ENCODE measurements at places on chromosomes 2 and 18.

GRCh38 chr18:12745095-12745795 lies 42.4 kb downstream of the PSMG2 start:
- no peak for DNase-seq

- no peak for DNase-seq
These were observed 104.4 kb downstream of the POLR1A start for GRCh38 chr2:86001326-86001725.

DNA sequence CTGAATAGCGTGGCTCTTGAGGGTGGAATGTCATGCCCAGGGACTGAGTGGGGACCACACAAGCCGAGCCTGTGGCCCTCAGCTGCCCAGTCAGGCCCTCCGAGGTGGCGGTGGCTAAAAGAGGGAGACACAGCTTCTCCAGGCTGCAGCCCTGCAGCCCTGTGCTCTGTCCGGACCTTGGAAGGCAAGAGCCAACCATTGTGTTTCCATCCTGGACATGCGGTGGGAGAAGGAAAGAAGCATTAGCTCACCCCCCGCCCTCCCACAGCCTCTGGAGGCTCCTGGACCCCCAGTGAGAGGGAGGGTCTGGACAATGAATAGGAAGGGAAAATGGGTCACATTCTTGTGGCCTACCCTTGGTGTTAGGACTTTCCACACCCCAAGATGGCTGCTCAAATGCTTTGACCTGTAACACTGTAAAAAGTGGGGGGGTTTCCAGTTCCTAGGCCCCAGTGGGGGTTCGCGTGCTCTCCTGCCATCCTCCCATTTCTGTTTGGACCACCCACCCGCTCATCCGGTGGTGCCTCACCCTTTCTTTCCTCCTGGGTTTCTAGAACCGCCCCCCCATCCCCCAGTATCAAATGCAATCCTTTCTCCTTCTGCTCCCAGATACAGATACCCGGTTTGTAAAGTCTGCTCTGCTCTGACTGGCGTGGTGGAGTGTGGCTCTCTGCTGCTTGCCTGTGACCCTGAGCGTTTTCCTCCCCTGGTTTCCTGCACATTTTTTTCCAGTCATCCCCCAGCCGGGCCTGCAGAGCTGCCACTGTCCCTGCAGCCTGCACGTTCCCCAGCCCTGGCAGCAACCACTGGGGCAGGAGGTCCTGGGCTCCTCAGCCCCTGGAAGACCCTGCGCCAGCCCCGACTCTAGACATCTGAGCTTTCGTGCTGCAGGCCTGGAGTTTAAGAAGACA lies 36.3 kb upstream of the SMAD7 start:
- DNase-seq, result no peak

DNA sequence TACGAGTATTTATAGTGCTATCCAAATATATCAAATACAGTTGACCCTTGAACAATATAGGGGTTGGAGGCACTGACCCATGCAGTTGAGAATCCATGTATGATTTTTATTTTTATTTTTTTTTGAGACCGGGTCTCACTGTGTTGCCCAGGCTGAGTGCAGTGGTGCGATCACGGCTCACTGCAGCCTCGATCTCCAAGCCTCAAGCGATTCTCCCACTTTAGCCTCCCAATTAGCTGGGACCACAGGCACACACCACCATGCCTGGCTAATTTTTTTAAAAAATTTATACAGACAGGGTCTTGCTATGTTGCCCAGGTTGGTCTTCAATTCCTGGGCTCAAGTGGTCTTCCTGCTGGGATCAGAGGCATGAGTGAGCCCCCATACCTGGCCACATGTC lies 70.6 kb downstream of the GORASP2 start:
- no peak for DNase-seq

DNA sequence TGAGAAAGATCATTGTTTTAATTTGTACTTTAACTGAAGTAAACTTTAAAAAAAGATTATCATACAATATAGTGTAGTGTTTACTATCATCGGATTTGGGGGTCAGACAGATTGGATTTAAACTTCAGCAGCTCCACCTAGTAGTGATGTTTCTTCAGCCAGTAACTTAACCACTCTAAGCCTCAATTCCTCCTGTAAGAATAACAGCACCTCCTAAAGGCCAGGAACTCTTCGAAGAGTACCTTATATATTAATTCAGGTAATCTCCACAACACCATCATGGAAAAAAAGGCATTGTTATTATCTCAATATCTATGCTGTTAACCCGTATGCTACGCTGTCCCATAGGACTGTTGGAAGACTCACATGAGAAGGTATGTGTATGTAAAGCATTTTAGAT lies 69.0 kb upstream of the DLGAP1 start:
- no peak for DNase-seq

- DNase-seq, result no peak
These were observed 67.1 kb upstream of the MSTN start for GRCh38 chr2:190129421-190130199.

DNA sequence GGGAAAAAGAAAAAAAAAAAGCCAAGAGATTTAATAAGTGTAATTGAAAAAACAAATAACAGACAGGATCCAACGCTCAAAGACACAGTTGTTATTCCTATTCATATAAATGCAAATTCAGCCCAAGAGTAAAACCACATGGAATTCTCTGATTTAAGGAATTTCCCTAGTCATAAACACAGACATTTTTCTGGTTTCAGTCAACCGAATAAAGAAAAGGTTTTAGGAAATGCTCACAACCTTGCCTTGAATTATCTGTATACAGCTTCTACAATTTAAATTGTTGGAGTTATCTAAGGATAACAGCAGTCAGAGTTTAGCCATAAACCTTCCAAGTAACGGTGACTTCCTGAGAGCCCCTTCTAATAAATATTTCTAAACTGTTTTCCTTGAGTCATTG lies 122.7 kb downstream of the VWC2L start:
- no peak for DNase-seq

- DNase-seq, result no peak
These were observed 84.5 kb downstream of the ABI2 start for GRCh38 chr2:203412546-203413331.

DNA sequence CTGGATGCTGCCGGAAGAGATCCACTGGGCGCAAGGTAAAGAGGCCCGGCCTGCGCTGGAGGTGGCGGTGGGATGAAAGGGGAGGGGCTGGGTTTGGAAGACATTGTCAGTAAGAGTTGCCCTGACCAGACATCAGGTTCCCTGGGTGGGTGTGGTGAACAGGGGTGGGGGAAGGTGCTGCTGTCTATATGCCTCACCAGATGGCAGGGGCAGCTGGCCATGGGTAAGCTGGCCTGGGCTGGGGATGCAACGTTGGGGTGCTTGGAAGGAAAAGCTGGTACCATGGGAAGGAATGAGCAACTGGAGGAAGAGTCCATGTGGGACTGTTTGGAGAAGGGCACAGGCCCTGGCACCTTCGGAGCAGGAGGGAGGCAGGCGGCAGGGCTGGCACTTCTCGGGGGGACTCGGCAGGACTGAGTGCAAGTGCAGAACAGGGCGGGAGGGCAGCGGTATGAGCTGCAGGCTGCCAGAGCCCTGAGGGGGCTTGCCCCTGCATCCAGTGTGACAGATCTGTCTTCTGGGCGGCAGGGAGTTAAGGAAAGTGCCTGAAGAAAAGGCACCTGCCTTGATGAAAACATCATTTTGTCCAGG lies 146.4 kb downstream of the DYSF start:
- no peak for DNase-seq

DNA sequence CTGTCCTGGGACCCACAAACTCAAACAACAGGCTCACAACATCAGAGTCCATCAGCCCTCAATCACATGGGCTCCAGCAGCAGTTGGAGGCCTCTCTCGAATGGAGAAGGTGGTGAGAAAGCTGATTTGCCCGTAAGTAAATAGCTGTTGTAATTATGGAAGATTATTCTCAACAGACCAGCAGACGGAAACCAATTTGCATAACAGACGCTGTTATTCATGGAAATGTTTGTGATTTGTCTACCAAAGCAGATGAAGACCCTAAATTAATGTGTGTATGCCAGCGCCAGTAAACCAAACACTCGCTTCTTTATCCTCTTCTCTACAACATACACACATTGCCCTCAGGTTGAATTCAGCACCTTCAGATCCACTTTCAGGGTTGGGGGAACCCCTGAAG lies 23.4 kb upstream of the GALNT14 start:
- DNase-seq, result no peak

GRCh38 chr2:183242937-183243336 lies 118.7 kb downstream of the NUP35 start:
- peak; percentile 40 for DNase-seq

GRCh38 chr18:80169607-80170006 lies 60.5 kb downstream of the ADNP2 start:
- no peak for DNase-seq

- DNase-seq, result no peak
These were observed 56.4 kb downstream of the ARHGEF4 start for GRCh38 chr2:130892793-130893785.

- peak; percentile 32 for DNase-seq
These were observed 282.9 kb downstream of the DYSF start for GRCh38 chr2:71736091-71736861.

Measured in NCI-H774 (cell line).